Dorsolateral prefrontal cortex (tissue), 122 donors: ENCODE measurements at places on chromosomes 6 and 20. TPM values are rescaled to one million over a fixed set of nuclear protein-coding genes. Genes with fewer than 3 reads are reported as not detected.

GRCh38 chr6:87654122-87654521 lies 47.9 kb downstream of the AKIRIN2 start:
- DNase-seq: no peak

Gene LRRC1
- total RNA-seq: 36.7 TPM

DNA sequence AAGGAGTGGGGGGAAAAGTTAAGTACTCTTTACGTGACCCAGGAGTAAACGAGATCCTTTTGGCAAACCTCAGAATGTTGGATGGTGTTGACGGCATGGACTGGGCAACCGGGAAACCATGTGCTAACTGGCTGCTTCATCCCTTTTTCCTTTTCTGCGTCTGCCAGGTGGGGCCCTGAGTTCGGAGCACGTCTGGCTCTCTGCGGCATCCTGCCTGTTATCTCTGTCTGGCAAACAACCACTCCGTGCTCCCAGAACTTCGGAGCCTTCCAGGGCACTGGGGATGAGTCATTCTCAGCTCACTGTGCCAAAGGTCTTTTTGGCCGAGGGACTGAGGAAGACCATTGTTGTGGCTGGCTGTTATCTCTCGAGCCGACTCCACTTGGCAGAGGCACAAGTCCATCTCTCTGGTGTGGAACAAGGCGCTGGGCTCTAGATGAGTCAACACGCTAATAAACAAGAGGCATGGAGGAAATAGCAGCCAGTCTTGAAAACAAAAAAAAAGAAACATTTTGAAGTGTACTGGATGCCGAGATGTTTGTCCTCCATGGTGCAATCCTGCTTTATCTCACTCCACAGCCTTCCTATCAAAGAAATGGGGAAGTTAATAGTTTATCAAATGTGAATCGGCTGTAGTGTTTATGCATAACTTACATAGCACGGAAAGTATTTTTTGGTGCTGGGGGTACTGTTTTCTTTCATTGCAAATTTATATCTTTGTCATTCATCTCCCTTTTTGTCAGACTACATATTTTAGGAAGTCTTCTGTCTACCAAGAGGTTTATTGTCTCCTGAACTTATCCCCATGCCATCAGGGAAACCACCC lies 64.6 kb upstream of the TXNDC5 start:
- DNase-seq: peak; percentile 91

Gene CRISP2
- total RNA-seq: not detected

DNA sequence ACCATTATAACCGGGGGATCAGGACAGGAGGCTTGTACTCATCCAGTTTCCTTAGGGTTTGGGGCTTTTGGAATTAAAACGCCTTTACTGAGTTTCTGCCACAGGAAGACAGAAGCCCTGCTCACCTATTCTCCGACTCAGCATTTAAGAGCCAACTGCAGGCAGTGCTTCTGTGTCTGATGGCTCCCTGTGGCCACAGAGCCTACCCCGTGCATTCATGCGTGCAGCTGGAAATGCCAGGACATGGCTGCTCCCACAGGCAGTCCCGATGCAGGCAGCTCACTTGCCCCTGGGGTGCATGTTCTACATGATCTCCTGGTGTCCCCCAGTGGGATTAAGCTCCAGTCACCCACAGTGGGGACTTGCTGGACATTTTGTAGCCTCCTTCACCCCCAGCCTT lies 22.2 kb downstream of the ZNF831 start:
- DNase-seq: no peak

DNA sequence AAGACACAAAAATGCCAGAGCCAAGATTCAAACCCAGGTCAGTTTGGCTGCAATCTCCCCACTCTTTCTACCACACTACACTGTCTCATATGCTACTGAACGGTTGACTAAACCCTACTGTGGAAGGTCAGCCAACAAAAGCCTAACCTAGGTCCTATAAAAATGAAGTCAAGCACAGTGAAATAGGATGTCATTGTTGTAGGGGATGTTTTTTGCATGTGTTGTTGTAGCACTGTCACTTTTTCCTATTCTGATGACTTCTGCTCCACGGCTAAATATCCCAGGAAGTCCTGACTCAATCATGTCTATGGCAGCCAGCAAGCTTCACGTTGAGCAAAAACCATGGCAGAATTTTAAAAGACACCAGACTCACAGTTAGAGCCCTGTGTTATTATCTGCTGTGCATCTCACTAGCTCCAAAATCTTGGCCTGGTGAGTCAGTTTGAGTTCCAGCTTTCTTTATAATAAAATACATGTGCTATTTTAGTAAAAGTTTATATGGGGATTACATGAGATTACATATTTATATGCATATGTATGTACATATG lies 322.1 kb upstream of the NT5E start:
- no peak for DNase-seq

DNA sequence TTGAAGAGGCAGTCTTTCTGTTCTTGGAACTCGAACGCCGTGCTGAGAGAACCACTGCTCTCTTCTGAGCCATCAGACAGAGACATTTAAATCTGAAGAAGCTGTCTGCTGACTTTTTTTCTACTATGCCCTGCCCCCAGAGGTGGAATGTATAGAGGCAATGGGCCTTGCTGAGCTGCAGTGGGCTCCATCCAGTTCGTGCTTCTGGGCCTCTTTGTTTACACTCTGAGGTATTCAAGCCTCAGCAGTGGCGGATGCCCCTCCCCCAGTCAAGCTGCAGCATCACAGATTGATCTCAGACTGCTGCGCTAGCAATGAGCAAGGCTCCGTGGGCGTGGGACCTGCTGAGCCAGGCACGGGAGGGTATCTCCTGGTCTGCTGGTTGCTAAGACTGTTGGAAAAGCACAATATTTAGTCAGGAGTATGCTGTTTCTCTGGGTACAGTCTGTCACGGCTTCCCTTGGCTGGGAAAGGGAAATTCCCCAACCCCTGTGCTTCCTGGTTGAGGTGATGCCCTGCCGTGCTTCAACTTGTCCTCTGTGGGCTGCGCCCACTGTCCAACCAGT lies 526.8 kb downstream of the CD109 start:
- no peak for DNase-seq

Gene LTV1
- 13.8 TPM for total RNA-seq

DNA sequence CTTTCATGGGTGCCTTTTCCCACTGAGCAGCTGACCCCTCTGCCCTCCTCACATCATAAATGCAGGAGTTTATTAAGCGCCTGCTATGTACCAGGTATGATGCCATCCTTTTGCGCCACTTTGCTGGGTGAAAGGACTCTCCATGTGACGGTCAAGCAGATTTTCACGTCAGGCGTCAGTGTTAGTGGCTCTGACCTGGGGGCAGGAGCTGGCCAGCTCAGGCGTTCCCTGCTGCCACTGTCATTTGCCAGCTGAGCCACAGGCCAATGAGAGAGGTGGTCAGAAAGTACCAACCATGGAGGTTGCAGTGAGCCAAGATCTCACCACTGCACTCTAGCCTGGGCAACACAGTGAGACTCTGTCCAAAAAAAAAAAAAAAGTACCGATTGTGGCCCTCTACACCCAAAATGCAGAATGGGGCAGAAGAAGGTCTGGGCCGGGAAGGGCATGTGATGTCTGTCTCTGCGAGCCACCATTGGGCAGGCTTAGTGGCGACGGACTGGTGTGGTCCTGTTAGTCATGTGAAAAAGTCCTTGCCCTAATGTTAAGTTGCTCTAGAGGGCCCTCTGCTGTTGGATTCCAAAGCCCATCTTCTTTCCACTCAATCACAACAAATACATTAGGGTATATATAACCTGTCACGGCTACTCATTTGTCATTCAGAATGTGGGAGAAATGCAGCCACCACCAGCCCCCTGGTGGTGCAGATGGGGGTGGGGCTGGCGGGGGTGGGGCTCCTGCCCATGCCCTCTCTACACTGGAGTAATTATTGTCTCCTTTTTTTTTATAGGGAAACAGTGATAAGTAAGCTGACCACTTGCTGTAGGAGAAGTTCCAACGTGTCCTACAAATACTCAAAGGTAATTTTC lies 18.4 kb upstream of the SLC22A1 start:
- no peak for DNase-seq

Gene TAGAP
- total RNA-seq: 2.1 TPM

- DNase-seq: no peak
Measured at GRCh38 chr6:32744776-32745175, 3.6 kb downstream of the HLA-DQA2 start.

GRCh38 chr6:4969609-4970285 lies 34.1 kb downstream of the RPP40 start:
- no peak for DNase-seq

Gene PTPN1
- total RNA-seq: 22.3 TPM

Gene IBTK
- 35.0 TPM for total RNA-seq

DNA sequence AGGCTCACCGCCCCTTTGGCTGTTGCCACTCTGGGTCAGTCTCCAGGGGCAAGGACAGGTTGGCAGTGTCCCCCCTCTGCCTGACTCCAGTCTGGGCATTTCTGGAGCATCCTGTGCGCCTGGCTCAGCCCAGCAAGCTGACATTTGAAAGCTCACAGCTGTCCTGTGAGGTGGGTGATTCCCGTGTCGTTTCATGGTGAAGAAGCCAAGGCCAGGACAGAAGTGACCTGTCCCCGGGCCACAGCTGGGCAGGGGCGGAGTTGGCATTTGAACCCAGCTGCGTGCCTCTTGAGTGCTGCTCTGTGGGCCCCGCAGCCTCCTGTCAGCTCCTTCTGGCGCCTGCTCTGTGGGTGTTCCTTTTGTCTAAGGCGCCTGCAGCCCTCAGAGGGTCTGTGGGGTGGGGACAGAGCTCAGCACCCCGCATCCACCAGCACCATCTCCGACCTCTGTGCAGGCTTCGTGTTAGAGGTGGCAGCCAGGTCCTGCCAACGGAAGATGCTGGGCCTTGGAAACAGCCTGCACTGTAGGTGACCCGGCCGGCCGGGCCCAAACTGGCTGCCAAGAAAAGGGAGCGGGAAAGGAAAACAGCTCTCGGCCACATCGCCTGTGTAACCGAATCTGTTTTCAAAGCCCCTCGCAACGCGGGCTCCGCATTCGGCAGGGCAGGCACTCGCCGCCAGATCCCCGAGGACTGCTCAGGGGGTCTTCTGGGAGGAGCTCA lies 5.8 kb upstream of the GATA5 start:
- no peak for DNase-seq

DNA sequence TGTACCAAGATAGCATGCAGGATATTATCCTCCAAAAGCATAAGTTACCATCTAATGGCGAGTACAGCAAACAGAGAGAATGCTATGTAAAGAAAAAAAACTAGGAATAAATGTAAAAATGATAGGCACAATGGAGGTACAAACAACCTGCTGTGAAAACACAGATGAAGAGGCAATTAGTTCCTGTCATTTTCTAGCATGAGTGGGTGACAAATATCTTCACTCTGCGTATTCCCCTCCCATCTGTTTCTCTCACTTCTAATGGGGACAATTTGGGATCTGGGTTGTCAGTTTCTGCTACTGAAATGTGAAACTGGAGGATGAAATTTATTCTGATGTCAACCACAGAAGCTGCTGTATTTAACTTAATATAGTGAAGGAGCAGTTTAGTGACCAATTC lies 11.7 kb upstream of the PTPRK start:
- DNase-seq: no peak

Gene OSER1
- 25.5 TPM for total RNA-seq

Gene BCAS4
- total RNA-seq: 18.7 TPM

Gene NR2E1
- total RNA-seq: 18.5 TPM

DNA sequence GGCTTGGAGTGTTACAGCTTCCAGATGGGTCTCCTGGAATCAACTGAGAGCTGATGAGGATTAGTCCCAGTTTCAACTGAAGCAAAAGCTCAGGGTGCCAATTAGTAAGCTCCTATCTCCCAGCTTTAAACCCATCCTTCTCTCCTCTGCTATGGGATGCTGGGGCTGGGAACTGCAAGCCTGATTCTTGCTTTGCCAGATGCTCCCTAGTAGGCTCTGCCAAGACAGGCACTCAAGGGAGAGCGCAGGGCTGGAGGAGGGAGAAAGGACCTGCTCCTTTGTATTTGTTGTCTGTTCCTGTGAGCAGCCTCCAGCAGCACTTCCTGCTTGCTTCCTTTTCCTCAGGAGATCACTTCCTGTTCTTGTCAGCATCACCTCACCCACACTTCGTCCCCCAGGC lies 309.7 kb downstream of the KIF16B start:
- peak; percentile 59 for DNase-seq

- peak; percentile 31 for DNase-seq
Measured at GRCh38 chr20:23135449-23136420, 49.6 kb upstream of the CD93 start.

GRCh38 chr6:58113960-58114359 lies 796.5 kb downstream of the PRIM2 start:
- DNase-seq: no peak

GRCh38 chr6:42745083-42745639 lies 742 bp downstream of the TBCC start:
- DNase-seq: peak; percentile 31

DNA sequence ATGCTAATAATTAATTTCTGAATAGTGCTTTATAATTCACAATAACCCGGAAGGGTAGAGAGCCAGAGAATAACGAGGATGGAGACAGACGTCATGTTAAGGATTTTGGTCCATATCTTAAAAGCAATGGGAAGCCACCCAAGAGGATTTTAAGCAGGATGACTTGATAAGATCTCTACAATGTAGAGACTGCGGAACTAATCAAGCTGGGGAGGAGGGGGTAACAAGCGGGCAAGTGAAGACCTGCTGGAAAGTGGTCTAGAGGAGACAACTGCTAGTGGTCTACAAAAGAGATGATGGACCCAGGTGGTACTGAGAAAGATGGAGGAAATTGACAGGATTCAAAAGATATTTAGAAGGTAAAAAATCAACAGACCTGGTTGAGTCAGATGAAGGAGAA lies 7.2 kb downstream of the ZBTB2 start:
- DNase-seq: no peak

Gene RWDD2A
- total RNA-seq: 15.4 TPM

DNA sequence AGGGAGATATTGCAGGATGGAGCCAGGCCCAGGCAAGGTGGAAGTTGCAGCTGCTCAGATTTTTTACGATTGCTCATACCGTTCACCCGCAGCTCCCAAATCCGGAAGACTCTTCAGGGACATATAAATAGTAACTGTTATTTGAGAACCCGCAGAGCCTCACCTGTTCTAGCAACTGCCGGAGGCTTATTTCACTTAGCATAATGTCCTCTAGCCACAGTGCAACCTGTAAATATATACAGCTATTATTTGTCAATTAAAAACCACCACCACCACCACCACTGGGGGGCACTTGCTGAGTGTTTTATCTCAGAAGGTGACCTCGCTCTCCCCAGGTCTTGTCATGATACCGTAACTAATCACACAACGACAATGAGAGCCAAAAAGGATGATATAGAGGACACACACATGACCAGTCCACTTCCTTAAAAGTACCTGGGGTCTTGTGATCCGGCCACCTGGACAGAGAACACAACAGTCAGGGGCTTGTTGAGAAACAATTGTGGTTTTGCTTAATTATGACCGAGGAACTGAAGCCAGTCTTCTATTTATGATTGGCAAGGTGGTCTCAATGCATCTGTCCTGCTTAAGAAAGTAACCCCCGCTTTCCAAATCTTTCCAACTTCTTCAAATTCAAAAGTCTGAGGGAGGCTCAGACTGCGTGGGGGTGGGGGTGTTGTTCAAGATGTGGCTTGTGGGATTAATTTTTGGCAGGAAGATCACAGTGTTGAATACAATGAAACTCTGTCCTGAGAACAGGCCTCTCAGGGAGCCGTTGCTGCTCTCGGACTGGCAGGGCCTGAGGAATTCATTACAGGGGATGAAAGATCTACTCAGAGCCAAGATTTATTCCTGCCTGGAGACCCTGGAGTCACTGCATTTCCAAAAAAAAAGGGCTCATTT lies 107.7 kb upstream of the PRND start:
- DNase-seq: peak; percentile 80

Gene PAK5
- 24.8 TPM for total RNA-seq

GRCh38 chr6:35267446-35267845 lies 7.9 kb downstream of the ZNF76 start:
- no peak for DNase-seq
